ENCODE measurements at places on chromosomes 6 and 20.

- no peak overlapping the region for H3K4me3 ChIP-seq
- no peak for DNase-seq
- H3K36me3 ChIP-seq: peaks cover 6% of the 10 kb centered on the region
- H3K27me3 ChIP-seq: no peaks in the 10 kb centered on the region
Observed at GRCh38 chr6:150238336-150238741, 95.5 kb downstream of the PPP1R14C start.

- H3K27me3 ChIP-seq: peaks cover 5% of the 10 kb centered on the region
- H3K4me1 ChIP-seq: peaks cover 17% of the 10 kb centered on the region
- no peak overlapping the region for H3K27ac ChIP-seq
- no peaks in the 10 kb centered on the region for H3K36me3 ChIP-seq
- no peak overlapping the region for H3K4me3 ChIP-seq
Observed at GRCh38 chr6:44190715-44191114, 26.0 kb upstream of the MYMX start.

GRCh38 chr6:41371992-41372831, 36.8 kb downstream of the NCR2 start:
- H3K27ac ChIP-seq: peak overlapping the region; percentile 49
- peak overlapping the region; percentile 88 for H3K4me3 ChIP-seq
- no peak for DNase-seq
- H3K4me1 ChIP-seq: peaks cover 67% of the 10 kb centered on the region

DNA sequence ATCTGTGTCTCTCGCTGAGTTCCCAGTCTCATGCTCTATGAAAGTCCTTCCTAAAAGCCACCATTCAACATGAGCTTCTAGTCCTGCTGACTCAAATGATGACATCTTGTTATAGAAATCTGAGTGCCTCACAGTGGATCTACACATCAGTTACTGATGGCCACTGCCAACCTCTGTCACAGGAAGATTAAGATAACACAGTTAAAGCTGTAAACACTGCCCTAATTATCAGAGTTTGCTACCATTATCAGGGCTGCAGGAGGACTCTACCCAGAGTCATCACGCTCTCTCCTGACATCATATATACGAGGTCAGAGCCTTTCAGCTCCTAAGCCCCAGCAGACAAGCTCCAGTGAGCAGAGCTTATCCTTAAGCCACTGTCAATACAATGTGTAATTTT, 63.2 kb downstream of the HIVEP2 start:
- peaks cover 25% of the 10 kb centered on the region for H3K4me1 ChIP-seq
- H3K27ac ChIP-seq: no peak overlapping the region
- no peak overlapping the region for H3K4me3 ChIP-seq
- no peak for DNase-seq

DNA sequence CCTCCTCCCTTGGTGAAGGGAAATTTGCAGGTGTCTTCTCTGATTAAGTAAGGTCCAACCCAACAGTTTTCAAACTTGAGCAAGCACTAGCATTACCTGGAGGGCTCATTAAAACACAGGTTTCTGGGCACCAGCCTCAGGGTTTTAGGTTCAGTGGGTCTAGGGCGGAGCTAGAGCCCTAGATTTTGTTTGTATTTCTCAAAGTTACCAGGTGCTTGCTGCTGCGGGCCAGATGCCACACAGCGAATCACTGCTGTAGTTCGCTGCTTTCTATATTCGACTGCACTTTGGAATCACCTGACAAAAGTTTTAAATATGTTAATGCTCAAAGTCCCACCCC, 869 bp downstream of the COL21A1 start:
- no peaks in the 10 kb centered on the region for H3K36me3 ChIP-seq
- H3K27ac ChIP-seq: no peak overlapping the region
- peaks cover 39% of the 10 kb centered on the region for H3K27me3 ChIP-seq
- DNase-seq: no peak

- peaks cover 9% of the 10 kb centered on the region for H3K4me1 ChIP-seq
- H3K27ac ChIP-seq: peak overlapping the region; percentile 5
- H3K36me3 ChIP-seq: peaks cover 5% of the 10 kb centered on the region
- no peak for DNase-seq
- no peaks in the 10 kb centered on the region for H3K27me3 ChIP-seq
- no peak overlapping the region for H3K4me3 ChIP-seq
Observed at GRCh38 chr6:111207141-111207858, 120.0 kb downstream of the SLC16A10 start.

DNA sequence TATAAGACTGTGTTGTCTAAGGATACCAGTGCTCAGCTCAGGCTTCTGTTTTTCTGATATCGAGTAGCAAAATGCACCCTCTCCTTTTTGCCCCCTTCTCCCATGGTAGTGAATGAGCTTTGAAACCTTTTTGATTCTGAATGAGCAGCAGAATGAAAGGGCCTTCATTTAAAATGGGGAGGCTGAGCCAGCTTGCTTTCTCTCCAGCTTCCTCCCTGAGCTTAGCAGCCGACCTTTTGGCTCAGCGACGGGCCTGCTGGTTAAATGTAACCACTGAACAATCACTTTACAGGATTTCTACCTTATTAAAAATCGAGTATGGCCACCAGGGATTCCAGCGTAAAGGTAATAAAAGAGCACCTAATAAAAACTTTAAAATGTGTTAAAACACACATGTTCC, 133.7 kb upstream of the SPACA1 start:
- no peaks in the 10 kb centered on the region for H3K27me3 ChIP-seq
- H3K36me3 ChIP-seq: no peaks in the 10 kb centered on the region
- no peak overlapping the region for H3K4me3 ChIP-seq
- peaks cover 8% of the 10 kb centered on the region for H3K4me1 ChIP-seq
- no peak for DNase-seq
- H3K27ac ChIP-seq: no peak overlapping the region

DNA sequence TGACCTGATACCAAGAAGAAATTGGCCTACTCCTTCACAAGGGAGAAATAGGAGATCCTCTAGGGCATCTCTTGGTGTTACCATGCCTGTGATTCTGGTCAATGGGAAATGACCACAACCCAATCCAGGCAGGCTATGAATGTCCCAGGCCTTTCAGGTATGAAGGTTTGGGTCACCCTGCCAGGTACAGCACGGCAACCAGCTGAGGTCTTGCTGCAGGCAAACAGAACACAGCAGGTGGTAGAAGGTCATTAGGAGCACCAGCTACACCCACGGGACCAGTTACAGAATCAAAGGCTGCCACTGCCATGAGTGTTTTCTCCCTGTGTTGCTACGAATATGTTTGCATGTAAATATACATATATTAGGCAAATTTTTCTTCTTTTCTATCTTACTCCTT, 202.3 kb downstream of the ERMARD start:
- H3K27me3 ChIP-seq: no peaks in the 10 kb centered on the region
- peak; percentile 47 for DNase-seq
- H3K4me3 ChIP-seq: no peak overlapping the region
- peaks cover 10% of the 10 kb centered on the region for H3K4me1 ChIP-seq
- H3K27ac ChIP-seq: no peak overlapping the region

GRCh38 chr6:15077006-15077405, 168.9 kb upstream of the JARID2 start:
- no peak overlapping the region for H3K27ac ChIP-seq
- no peak for DNase-seq
- peaks cover 18% of the 10 kb centered on the region for H3K4me1 ChIP-seq

DNA sequence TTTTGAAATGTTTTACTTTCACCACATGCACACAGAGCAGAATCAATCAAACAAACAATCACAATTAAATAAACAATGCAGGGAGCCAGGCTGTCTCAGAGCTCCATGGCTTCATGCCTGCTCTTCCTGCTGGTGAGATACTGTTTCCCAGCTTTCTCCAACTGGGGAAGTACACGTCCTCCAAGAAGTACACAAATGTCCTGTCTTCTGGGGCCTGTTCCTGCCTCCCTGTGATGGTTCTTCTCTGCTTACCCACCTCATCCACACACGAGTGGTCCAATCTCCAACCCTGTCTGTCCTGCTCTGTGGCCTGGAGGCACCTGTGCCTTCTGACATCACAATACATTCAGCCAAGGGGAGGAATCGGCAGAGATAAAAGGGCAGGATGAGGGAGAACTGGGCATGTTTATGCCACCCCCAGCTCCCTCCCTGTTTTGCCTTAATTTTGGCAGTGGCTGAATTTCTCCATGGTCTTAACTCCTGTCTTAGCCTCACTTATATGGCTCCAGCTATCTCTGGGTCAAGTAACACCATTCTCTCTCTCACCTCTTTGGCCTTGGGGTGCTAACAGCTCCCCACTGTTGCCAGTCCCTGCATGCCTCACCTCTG, 25.3 kb upstream of the TTPAL start:
- DNase-seq: no peak
- H3K4me3 ChIP-seq: no peak overlapping the region
- no peak overlapping the region for H3K27ac ChIP-seq
- no peaks in the 10 kb centered on the region for H3K36me3 ChIP-seq

GRCh38 chr20:20593447-20594170, 118.8 kb downstream of the RALGAPA2 start:
- no peaks in the 10 kb centered on the region for H3K4me1 ChIP-seq
- no peaks in the 10 kb centered on the region for H3K36me3 ChIP-seq
- no peak overlapping the region for H3K4me3 ChIP-seq

GRCh38 chr20:48760403-48760983, 67.3 kb downstream of the PREX1 start:
- peaks cover 8% of the 10 kb centered on the region for H3K4me1 ChIP-seq
- no peak overlapping the region for H3K27ac ChIP-seq

GRCh38 chr6:35258336-35258735, 1.2 kb upstream of the ZNF76 start:
- no peaks in the 10 kb centered on the region for H3K27me3 ChIP-seq
- H3K27ac ChIP-seq: peak overlapping the region; percentile 97
- peaks cover 27% of the 10 kb centered on the region for H3K4me1 ChIP-seq
- H3K4me3 ChIP-seq: peak overlapping the region; percentile 99
- H3K36me3 ChIP-seq: no peaks in the 10 kb centered on the region
- DNase-seq: no peak
